ENCODE measurements at places on chromosomes 2 and 18.

DNA sequence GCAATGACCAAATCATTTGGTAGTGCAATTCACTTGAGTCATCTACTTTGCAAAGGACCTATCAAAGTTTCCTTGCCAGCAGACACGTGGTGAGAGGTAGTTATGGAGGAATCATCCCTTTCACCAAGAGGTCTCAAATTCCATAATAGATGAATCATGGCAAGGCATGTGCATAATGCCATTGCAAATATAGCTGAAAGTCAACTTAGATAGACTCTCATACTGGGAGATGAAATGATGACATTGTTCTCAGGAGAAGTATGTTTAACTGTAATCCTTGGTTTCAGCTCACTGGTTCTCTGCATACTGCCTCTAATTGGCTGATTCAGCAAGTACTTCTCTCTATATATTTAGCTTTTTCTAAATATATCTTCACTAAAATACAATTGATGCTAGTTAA lies 57.2 kb downstream of the CALCRL start:
- DNase-seq: peak; percentile 3

DNA sequence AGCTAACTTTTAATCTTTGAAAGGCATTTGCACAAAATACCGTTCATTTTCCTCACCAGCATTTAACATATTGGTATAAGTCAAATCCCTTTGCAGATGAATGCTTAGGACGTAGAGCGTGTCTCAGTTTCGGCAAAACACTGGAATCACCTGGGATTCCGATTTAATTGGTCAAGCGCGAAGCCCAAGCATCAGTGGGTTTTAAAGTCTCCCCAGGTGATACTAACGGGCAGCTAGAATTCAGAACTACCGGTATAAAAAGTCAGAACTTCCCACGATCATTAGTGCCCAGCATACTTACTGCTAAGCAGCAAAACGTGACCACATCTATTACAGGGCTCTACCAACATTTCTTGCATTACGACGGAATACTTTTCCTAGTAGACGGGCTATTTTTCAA lies 24.6 kb downstream of the ALPK2 start:
- no peak for DNase-seq

DNA sequence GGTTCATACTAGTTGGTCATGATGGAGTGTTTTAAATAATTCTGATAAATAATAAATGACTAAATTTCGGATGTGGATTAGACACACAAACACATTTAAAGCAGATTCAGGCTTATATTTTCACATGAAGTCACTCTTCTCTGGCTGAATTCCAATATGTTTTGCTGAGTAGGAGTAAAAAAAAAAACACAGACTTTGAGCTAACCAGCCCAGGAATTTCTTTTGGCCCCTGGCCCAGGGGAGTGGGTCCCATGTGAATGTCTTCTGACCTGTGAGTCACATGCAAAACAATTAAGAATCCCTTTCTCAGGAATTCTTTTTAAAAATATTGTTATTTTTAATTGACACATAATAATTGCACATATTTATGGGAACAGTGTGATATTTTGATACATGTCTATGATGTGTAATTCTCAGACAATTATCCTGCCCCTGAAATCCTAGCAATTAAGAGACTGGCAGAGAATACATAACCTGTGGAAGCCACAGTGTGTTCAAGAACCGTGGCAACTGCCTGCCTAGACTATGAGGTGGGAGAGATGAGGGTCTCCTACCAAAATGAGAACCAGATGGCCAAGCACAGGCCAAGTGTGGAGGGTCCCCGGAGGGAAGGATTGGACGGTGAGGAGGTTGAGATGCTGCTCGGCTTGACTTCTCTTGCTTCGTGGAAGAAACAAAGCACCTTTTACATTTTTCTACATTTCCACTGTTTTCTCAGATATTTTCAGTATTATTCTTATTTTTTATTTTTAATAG lies 236.4 kb downstream of the PIEZO2 start:
- no peak for DNase-seq

- DNase-seq: no peak
Observed at GRCh38 chr2:20509301-20509769, 62.5 kb downstream of the RHOB start.

DNA sequence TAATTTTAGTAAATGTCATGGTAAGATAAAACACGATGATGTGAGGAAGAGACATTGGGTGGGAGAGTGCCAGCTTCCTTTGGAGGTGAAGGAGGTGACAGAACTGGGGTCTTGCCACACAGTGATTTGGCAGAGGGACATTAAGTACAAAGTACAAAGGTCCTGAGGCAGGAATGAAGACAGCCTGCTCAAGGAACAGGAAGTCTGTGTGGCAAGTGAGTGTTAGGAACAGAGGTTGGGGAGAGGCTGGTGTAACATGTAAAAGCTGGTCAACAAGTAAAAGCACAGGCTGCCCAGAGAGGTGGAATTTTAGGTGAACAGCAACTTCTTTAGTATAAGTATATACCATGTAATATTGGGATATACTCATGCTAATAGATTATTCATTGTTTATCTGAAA lies 73.1 kb downstream of the INPP5D start:
- no peak for DNase-seq

GRCh38 chr2:187232749-187233148 lies 215.3 kb downstream of the CALCRL start:
- DNase-seq: no peak

DNA sequence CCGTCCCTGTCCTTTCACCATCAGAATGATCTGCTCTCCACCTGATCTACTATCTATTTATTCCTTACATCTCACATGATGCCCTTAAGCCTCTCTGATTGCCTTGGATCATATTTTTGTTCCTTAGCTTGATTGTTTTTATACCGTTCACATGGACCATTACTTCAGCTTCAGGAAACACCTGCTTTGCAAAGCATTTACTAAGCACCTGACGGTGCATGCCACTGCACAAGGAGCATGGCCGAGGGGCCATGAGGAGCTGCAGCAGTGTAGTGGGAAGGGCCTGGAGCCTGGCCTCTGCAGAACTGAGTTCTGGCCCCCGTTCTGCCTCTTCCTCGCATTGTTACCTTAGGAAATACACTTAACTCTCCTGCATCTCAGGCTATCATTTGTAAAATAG lies 124.1 kb upstream of the NDUFV2 start:
- DNase-seq: no peak

- no peak for DNase-seq
Observed at GRCh38 chr2:1602278-1603010, 141.9 kb downstream of the PXDN start.

- no peak for DNase-seq
Observed at GRCh38 chr2:150144546-150145298, 342.7 kb downstream of the RND3 start.

GRCh38 chr18:60180671-60181070 lies 191.9 kb downstream of the MC4R start:
- no peak for DNase-seq

GRCh38 chr2:102703748-102704147 lies 58.1 kb upstream of the TMEM182 start:
- peak; percentile 24 for DNase-seq

Data from NCI-H1105 treated with DMSO at 0.1 percent for 48 hours (cell line).